ENCODE measurements at places on chromosomes 12 and 14.

DNA sequence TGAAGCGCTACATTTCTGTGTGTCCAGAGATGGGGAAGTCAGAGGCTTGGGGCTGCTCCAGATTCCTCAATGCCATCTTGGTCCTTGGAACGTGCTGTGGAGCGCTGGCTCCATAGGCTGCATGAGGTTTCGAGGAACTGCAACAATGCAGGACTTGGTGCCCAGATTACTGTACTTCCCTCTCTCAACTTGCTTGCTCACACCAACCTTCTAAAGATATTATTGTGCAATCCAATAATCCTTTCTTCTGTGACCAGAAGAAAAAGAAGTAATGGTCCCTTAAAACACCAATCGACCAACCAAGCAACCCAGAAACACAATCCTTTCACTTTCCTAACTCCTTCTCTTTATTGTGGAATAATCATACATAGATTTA lies 3.7 kb downstream of the PRICKLE1 start:
- no peak for DNase-seq

DNA sequence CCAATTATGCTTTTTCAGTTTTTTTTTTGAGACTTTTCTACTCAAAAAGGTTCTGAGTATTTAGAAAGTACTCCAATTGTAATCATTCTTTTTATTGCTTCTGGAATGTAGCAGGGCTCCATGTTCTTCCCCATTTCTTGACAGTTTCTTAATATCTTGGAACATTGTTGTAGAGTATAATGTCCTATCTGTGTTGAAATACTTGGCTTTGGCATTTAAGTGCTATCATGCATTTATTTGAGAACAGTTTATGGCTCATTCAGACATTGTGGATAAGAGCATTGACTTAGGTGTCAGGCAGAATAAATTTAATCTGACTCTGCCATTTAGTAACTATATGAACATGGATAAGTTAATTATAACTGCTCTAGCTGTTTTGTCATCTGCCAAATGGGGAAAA lies 28.3 kb downstream of the ADIPOR2 start:
- no peak for DNase-seq

GRCh38 chr12:16385782-16386646 lies 38.6 kb downstream of the MGST1 start:
- DNase-seq: peak; percentile 19

DNA sequence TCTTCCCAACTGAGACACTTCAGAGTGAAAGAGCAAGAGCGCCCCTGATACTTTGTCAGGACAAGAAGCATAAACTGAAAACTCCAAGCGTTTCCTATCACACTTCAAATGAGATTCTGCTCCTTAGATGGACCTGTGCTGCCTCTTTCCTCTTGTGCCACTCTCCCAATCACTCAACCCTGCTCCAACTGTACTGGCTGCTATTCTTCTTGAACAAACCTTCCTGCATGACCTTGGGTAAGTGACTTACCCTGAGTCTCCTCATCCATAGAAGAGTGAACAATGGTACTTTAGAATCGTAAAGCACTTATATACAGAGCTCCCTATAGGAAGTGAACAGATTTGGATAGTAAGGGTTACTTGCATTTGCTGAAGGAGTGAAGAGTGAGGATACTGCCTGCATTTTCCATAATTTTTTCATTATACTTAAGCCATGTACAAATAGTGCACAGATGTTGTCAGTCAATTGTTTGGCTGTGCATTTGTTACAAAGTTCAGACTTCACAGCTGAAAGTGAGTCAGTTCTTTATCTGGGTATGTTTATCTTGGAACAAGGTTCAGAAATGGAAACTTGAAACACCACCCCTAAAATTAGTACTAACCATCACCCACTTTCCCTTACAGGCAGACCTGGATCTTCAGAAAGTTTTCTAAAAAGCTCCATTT lies 10.8 kb downstream of the MTERF2 start:
- no peak for DNase-seq

GRCh38 chr12:41527534-41528116 lies 339.5 kb downstream of the PDZRN4 start:
- DNase-seq: no peak

Measured in fibroblast of skin of left biceps (primary cell).